ENCODE measurements at places on chromosomes 4 and X. TPM values are rescaled to one million over a fixed set of nuclear protein-coding genes. Genes with fewer than 3 reads are reported as not detected.

VMA21 gene
- total RNA-seq, result 16.3 TPM

DNA sequence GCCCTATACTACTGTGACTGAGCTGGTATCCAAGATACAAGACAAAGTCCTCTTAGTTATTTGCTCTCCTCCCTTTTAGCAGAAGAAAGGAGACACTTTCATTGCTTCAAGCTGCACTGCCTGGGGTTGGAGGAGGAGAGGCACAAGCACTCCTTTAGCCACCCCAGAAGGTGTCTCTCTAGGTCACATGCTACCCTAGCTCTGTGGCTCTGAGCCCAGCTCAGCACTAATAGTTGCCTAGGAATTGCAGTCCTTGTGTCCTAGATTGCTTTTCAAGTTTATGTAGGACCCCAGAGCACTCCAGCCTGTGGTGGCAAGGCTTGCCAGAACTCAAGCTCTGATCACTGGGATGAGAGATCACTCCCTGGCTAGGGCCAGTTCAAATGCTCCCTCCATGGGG, 24.4 kb upstream of the LHFPL1 start:
- H3K4me3 ChIP-seq, result no peak overlapping the region
- DNase-seq, result no peak
- H3K27ac ChIP-seq, result no peak overlapping the region
- no peaks in the 10 kb centered on the region for H3K27me3 ChIP-seq

- peaks cover 7% of the 10 kb centered on the region for H3K4me1 ChIP-seq
- no peak overlapping the region for H3K4me3 ChIP-seq
- no peaks in the 10 kb centered on the region for H3K27me3 ChIP-seq
- no peak for DNase-seq
- no peaks in the 10 kb centered on the region for H3K36me3 ChIP-seq
- H3K27ac ChIP-seq, result no peak overlapping the region
Observed at GRCh38 chr4:8082517-8083055, 76.0 kb downstream of the ABLIM2 start.

DNA sequence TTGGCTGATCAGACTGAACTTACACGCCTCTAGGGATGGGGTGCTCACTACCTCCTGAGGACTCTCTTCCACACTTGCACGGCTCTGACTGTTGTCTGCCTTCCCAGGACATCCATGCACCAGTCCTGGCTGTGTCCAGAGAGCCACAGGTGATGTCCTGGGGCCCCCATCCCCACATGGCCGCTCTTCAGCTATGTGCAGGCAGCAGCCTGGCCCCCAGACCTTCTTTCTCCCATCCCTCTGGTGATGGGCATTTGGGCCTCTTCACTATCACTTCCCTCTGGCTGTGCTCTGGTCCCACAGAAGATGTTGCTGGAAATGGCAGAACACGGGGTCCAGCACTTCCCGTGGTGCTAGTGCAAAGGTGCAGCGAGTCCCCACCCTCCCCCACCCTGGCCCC, 40.9 kb upstream of the HMX1 start:
- no peaks in the 10 kb centered on the region for H3K4me1 ChIP-seq
- H3K27me3 ChIP-seq, result peaks cover 94% of the 10 kb centered on the region
- H3K27ac ChIP-seq, result no peak overlapping the region
- no peaks in the 10 kb centered on the region for H3K36me3 ChIP-seq
- DNase-seq, result no peak

RAI2 gene
- total RNA-seq, result 4.2 TPM

CXCL3 gene
- not detected for total RNA-seq

GRCh38 chr4:40418430-40419230, 83.5 kb downstream of the CHRNA9 start:
- no peaks in the 10 kb centered on the region for H3K36me3 ChIP-seq
- peaks cover 4% of the 10 kb centered on the region for H3K4me1 ChIP-seq
- H3K27ac ChIP-seq, result no peak overlapping the region
- no peak overlapping the region for H3K4me3 ChIP-seq

USP17L29 gene
- not detected for total RNA-seq

GRCh38 chr4:89305712-89306437, 1.7 kb downstream of the GPRIN3 start:
- no peaks in the 10 kb centered on the region for H3K36me3 ChIP-seq
- H3K4me1 ChIP-seq, result peaks cover 9% of the 10 kb centered on the region
- H3K27ac ChIP-seq, result no peak overlapping the region
- H3K4me3 ChIP-seq, result peak overlapping the region; percentile 71
- no peak for DNase-seq

GRCh38 chr4:132614682-132615081, 534.4 kb upstream of the PCDH10 start:
- no peaks in the 10 kb centered on the region for H3K36me3 ChIP-seq
- no peak overlapping the region for H3K27ac ChIP-seq
- no peak overlapping the region for H3K4me3 ChIP-seq
- H3K4me1 ChIP-seq, result no peaks in the 10 kb centered on the region
- H3K27me3 ChIP-seq, result no peaks in the 10 kb centered on the region

CLCN4 gene
- total RNA-seq, result 0.30 TPM

CWH43 gene
- total RNA-seq, result 23.1 TPM

GRCh38 chr4:185142912-185143600, at the start of gene SLC25A4:
SLC25A4 (plus strand) TSS chr4:185143266; CDS start chr4:185143373, 107 bp downstream.
- H3K27me3 ChIP-seq, result no peaks in the 10 kb centered on the region
- H3K36me3 ChIP-seq, result no peaks in the 10 kb centered on the region
- peak within 1 kb of the TSS; percentile 91 for H3K4me3 ChIP-seq
- H3K27ac ChIP-seq, result peak within 1 kb of the TSS; percentile 83
- H3K4me1 ChIP-seq, result no peaks in the 10 kb centered on the region

DNA sequence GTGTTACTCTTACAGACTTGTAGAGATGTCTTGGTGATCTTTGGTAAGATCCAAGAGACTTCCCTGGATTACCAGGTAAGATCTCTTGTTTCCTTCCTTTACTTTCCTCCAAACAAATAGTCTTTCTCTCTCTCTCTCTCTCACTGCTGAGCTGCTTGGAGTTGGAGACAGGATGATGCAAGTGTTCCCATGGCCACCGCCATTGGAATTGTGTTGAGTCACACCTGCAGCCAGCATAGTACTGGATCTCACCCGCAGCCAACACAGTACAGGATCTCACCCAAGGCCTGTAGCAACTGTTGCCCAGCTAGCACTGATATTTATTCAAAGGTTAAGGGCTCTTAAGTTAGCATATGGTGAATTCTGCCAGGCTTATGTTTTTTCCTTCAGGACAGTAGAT, 1080.9 kb downstream of the FAT4 start:
- no peak overlapping the region for H3K4me3 ChIP-seq
- no peaks in the 10 kb centered on the region for H3K4me1 ChIP-seq
- H3K36me3 ChIP-seq, result no peaks in the 10 kb centered on the region
- no peaks in the 10 kb centered on the region for H3K27me3 ChIP-seq
- no peak for DNase-seq

- H3K4me1 ChIP-seq, result peaks cover 12% of the 10 kb centered on the region
- peaks cover 94% of the 10 kb centered on the region for H3K27me3 ChIP-seq
- DNase-seq, result no peak
Observed at GRCh38 chr4:1004557-1005485, 6.6 kb upstream of the FGFRL1 start.

DNA sequence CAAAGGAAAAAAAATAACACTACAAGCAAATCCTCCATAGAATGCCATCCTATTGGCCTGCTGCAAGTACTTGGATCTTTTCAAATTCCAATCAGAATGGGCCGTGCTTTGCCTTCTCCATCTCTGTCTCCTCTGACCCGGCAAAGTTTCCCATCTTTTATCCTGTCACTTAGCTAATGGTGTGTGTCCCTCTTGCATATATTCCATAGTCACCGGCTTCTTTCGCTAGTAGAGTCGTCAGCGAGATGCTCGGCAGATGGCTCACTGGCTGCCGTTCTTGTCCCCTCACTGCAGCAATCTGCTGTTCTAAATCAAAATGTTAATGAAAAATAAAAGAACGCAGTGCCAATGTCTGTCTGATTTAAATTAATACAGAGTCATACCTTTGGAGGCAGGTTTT, 22.1 kb downstream of the GRIA3 start:
- no peaks in the 10 kb centered on the region for H3K4me1 ChIP-seq
- H3K27ac ChIP-seq, result no peak overlapping the region
- H3K4me3 ChIP-seq, result no peak overlapping the region

SORBS2 gene
- total RNA-seq, result 33.4 TPM

GRCh38 chr4:138494931-138495330, 252.8 kb upstream of the SLC7A11 start:
- H3K4me3 ChIP-seq, result no peak overlapping the region
- no peaks in the 10 kb centered on the region for H3K36me3 ChIP-seq
- DNase-seq, result no peak
- H3K4me1 ChIP-seq, result no peaks in the 10 kb centered on the region
- no peak overlapping the region for H3K27ac ChIP-seq
- no peaks in the 10 kb centered on the region for H3K27me3 ChIP-seq

CD99 gene
- 148 TPM for total RNA-seq

DOK7 gene
- 0.26 TPM for total RNA-seq

Measured in esophagus squamous epithelium (tissue), 5 donors.